ENCODE measurements at places on chromosomes 5 and 9.

- no peak for DNase-seq
These were observed 26.7 kb downstream of the NDUFS6 start for GRCh38 chr5:1827886-1828397.

GRCh38 chr5:80067016-80067415, 31.9 kb downstream of the THBS4 start:
- no peak for DNase-seq

GRCh38 chr5:169850409-169850808, 129.9 kb downstream of the INSYN2B start:
- no peak for DNase-seq

GRCh38 chr9:89610391-89610925, 5.6 kb downstream of the GADD45G start:
- DNase-seq = no peak

- DNase-seq = no peak
These were observed 942 bp upstream of the NRG2 start for GRCh38 chr5:140044041-140044440.

DNA sequence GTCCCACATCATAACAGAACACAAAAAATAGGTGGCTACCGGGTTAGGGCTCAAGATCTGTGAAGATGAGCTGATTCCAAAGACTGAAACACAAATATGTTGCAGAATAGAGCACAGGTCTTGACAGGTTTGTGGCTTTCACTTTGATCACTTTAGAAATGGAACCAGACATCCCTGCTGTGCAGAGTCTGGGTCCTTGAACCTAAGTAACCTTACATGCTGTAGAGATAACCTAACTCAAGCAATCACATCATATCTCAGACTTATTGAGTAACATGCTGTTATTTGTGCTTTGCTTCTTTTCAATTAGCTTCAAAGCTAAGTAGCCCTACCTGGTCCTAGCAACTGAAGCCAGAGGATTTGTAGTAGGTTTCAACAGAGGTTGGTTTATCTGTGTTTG, 24.3 kb downstream of the FBXW2 start:
- no peak for DNase-seq

DNA sequence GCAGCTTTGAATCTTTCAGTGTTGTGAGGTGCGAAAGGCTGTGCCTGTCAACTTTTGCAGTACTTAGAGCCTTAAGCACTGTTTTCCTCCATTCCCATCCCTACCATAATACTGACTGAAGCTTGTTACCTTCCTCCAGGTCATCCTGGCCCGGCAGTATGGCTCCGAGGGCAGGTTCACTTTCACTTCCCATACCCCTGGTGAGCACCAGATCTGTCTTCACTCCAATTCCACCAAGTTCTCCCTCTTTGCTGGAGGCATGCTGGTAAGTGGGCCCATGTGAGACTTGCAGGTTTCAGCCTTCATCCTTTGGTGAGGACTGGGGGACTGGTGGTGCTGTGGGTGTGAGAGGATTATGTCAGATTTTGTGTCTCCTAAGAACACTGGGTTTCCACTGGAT, 1.5 kb downstream of the TMED9 start:
- no peak for DNase-seq

DNA sequence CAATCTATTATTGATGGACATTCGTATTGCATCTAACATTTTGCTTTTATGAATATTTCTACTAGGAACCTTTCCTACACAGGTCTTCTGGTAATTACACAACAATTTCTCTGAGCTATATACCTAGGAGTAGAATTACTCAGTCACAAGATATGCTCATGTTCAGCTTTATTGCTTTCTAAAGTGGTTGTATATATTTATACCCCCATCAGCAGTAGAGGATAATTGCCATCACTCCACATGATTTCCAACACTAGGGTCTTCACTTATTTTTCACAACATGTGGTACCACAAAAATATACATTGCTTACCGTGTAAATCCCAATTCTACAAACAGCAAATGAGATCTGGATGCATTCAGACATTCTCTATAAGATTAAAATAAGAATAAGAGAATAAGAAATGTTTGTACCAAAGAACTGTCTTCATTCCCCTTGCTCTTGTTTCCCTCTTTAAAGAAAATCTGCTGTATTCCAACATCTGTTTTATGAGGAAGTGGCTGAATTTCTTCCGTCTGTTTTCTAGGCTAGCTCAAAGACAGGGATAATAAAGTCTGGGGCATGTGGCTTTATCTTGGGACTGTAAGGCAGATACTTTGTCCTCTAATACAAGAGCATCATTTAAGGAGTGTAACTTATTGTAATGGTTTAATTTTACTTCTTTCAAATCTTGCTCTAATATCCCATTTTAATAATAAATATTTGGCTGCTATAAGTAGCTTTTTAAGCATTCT, 28.2 kb downstream of the ARL15 start:
- DNase-seq = no peak

GRCh38 chr5:56412601-56413379, 179.7 kb upstream of the ANKRD55 start:
- DNase-seq = no peak

DNA sequence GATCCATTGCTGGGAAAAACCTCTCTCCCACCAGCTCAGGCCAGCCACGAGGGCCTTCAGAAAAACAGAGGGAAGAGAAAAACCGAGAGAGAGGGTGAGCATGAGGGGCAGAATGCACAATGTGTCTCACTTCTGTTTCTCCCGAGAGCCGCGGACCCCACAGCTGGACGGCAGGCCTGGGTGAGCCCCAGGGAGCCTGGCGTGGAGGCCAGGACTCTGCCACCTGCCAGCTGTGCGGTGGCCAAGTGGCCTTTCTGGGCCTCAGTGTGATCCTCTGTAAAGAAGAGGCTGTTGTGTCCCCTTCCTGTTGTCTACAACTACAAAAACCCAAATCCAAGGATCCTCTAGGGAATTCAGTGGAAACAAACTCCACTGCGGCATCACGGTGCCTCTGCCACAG, 179.3 kb downstream of the PAX5 start:
- DNase-seq = no peak

DNA sequence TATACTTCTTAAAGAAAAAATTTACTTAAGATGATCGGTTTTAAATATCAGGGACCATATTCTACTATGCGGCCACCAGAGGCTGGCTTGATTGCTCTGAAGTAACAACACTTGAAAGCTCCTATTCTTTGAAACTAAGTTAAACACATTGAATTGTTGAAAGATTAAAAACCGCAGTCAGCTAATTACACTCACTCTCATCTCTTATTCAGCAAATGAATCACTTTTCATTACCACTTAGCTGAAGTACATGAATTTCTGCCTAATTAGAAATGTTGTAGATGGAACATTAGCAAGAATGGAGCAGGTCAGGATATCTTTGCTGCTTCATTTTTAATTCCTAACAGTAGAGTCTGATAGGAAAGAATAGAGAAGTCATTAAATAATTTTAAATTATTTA, 42.3 kb downstream of the LSM11 start:
- no peak for DNase-seq

DNA sequence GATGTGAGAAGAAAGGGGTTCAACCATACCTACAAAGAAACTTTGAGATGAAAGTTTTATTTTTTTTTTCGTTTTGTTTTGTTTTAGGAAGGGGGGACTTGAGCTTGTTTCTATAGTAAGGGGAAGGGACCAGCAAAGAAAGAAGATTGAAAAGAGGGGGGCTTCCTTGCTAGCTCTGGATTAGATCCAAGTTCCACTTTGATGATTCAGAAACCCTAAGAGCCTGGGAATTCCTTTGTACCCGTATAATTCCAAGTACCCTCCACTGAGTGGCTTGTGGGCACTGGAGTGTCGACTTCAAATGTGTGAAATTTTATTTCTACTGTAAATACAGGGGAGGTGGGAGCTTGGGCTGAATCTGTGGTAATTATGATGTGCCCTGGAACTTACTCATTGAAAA, 10.9 kb downstream of the MAMDC2 start:
- DNase-seq = no peak

GRCh38 chr5:116516021-116516420, 58.6 kb downstream of the SEMA6A start:
- DNase-seq = no peak

All from HuH-7.5 (cell line).